ENCODE measurements at places on chromosomes 13 and 19. TPM values are rescaled to one million over a fixed set of nuclear protein-coding genes. Genes with fewer than 3 reads are reported as not detected.

GRCh38 chr13:67632590-67632989, 402.5 kb upstream of the PCDH9 start:
- DNase-seq, result no peak

GRCh38 chr13:111943229-111943795, 123.6 kb upstream of the SOX1 start:
- DNase-seq, result peak; percentile 57

- no peak for DNase-seq
Observed at GRCh38 chr13:29767006-29767405, 83.4 kb downstream of the UBL3 start.

- no peak for DNase-seq
Observed at GRCh38 chr13:110244071-110244830, 62.7 kb downstream of the COL4A1 start.

GRCh38 chr13:79936368-79937136, 404.4 kb downstream of the SPRY2 start:
- DNase-seq, result no peak

GRCh38 chr19:10553943-10554381, 10.3 kb downstream of the ATG4D start:
- DNase-seq, result no peak

DNA sequence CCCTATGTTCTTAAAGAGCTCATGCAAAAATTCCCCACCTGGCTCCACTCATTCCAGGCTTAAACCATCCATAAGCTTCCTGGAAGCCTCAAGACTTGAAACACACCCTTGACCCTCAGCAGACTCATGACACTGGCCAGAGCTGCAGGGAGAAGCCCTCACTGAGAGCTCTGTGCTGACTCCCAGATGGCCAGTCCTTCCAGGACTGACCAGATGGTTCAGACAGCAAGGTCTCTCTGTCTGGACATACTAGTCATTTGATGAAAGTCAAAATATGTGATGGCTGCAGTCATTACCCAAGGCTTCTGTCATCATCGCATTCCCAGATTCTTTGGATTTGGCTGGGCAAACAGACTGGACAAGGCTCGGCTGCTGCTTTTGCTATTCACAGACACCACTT, 397.4 kb downstream of the FOXO1 start:
- no peak for DNase-seq

DNA sequence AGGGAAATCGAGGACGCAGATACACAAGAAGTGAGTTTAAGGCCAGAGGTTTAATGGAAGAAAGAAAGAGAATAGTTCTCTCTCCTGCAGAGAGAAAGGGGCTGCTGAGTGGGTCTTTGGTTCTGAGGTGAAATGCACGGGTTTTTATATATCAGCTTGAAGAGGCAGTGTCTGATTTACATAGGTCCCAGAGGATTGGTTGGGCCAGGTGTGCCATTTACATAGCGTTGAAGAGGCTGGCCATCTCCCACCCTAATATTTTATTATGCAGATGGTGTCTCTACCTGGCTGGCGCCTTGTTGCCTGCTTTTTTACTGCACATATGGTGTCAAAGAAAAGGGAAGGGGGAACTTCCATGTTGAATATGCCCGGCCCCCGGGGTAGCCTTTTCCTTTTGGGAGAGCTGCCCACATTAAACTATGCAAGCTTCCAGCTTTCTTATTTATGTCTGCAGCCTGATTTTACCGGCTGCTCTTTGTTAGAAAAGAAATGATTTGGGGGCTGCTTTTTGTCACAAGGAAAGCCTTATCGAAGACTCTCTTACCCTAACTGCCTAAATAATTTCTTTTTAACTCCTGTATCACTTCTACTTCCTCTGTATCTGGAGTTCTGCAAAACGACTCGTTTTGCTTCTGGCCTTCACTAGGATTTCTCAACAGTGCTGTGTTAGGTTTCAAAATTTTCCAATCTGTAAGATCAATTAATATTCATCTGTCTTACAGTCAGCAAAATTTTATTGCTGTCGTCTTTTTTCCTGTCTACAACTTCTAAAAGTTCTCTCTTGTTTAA, 268.5 kb downstream of the B3GLCT start:
- no peak for DNase-seq

GRCh38 chr19:40947573-40947972, 43.5 kb upstream of the CYP2B6 start:
- DNase-seq, result no peak

Gene ATP4B
- not detected for total RNA-seq

Gene RNF225
- total RNA-seq, result not detected
